ENCODE measurements at places on chromosomes 5 and 9. TPM values are rescaled to one million over a fixed set of nuclear protein-coding genes. Genes with fewer than 3 reads are reported as not detected.

Gene KCNN2
- total RNA-seq, result not detected

Gene TMEM38B
- 20.2 TPM for total RNA-seq

Gene PCDHGA2
- 1.4 TPM for total RNA-seq

Gene CATSPER3
- total RNA-seq, result under 0.01 TPM

Gene PRRX2
- 21.3 TPM for total RNA-seq

Gene SPDL1
- 20.9 TPM for total RNA-seq

Gene C9orf152
- total RNA-seq, result not detected

Gene TRIM36
- 0.39 TPM for total RNA-seq

Gene ZFP37
- 0.73 TPM for total RNA-seq

Gene ZNF454
- total RNA-seq, result 0.78 TPM

Gene OBP2B
- not detected for total RNA-seq

Gene SPATA9
- total RNA-seq, result not detected

Gene NHP2
- total RNA-seq, result 148 TPM

Gene PTGDS
- 4.8 TPM for total RNA-seq
